ENCODE measurements at places on chromosomes 3 and 15.

DNA sequence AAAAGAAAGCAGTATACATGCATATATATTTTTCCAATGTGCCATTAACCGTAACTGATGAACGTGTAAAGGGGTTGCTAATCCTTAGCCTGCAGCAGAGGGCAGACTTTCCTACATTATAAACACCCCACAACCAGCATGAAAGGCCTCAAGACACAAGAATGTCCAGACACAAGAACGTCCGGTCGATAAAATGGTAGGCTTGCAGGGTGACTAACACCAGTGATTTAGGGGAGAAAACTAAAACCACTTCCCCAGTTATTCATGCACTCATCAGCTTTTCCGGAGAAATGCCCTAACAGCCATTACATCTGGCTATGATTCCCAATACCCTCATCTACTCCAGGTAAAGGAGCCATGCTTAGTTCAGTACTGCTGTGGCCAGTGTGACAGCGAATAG is 57.4 kb downstream of the LRTM1 start:
- DNase-seq = peak; percentile 10

GRCh38 chr3:34284959-34285826 is 486.8 kb downstream of the PDCD6IP start:
- DNase-seq = no peak

- no peak for DNase-seq
These were observed 112.4 kb downstream of the GREM1 start for GRCh38 chr15:32830241-32830640.

DNA sequence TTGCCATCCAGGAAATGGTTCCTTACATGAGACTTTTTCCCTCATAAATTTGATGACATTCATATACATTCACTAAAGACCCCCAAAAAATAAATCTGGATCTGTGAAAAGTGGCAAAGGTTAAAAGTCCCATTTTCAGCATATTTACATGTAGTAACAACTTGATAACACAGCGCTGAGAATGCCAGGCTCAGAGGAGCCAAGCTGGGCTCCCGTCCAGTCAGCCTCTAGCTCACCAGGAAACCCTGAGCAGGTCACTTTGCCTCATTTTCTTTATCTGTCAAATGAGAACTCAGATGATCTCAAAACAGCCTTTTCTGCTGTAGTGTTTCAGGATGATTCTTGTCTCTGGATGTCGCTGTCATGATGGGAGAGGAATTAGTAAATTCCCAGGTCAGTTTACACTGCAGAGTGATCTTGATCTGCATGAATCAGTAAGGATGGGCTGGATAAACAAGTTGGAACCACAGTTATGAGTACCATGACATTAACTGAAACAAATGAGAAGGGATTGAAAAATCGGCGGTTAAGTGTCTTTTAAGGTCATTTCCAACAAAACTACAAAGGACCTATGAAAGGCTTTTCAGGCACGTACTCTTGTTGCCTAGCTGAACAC is 82.8 kb downstream of the PPARG start:
- no peak for DNase-seq

DNA sequence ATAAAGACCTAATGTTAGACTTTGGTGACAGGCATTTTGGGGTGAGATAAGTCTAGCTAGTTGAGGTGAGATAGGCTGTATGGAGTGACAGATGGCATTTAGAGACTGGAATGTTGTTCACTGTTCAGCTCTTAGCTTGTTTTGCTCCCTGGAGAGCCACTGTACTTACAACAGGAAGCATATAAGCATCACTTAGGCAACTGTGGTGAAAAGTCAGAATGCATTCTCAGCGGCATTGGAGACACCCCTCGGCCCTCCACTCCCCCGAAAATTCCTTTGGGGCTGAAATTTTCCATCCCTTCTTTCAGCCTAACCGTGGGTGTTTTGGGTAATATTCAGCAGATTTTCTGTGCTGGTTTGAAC is 73.4 kb downstream of the SLCO3A1 start:
- no peak for DNase-seq

GRCh38 chr3:20622304-20622703 is 436.3 kb upstream of the SGO1 start:
- DNase-seq = no peak

DNA sequence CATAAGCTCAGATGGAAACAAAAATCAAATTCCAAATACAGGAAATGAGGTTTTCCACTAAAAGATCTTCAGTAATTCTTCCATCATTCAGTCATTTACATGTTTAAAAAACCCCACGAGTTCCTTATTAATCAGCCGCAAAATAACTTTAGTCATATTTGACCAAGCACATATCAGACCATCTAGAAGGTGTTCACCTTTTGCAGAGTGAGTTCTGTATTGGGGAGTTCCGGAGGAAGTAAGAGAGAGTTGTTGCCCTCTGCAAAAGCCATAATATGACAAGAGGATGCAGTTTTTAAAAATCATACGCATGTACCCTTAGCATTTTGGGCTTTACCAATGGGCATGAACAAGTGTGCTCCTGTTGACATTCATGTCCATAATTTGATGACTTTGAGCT is 61.6 kb downstream of the CCR1 start:
- DNase-seq = no peak
